ENCODE measurements at places on chromosomes 2 and 18. TPM values are rescaled to one million over a fixed set of nuclear protein-coding genes. Genes with fewer than 3 reads are reported as not detected.

DNA sequence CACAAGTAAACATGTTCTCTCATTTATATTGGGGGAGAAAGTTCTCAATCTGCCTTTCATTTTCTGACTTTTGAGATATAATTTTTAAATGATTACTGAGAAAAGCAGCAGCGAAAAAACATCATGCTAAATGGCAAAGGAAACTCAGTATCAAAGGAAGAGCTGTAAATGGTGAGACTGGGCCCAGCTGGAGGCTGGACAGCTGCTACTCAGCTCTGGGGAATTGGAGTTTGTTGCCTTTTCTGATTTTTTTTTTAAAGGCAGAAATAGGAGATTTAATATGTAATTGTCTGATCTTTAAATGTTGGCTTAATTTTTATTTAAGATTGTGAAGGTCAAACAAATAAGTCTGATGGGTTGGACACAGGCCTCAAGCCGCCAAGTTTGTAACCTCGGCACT is 137.1 kb upstream of the TACR1 start:
- H3K4me3 ChIP-seq = no peak overlapping the region
- H3K36me3 ChIP-seq = no peaks in the 10 kb centered on the region
- H3K27ac ChIP-seq = no peak overlapping the region
- no peaks in the 10 kb centered on the region for H3K4me1 ChIP-seq
- DNase-seq = no peak
- no peaks in the 10 kb centered on the region for H3K27me3 ChIP-seq

DNA sequence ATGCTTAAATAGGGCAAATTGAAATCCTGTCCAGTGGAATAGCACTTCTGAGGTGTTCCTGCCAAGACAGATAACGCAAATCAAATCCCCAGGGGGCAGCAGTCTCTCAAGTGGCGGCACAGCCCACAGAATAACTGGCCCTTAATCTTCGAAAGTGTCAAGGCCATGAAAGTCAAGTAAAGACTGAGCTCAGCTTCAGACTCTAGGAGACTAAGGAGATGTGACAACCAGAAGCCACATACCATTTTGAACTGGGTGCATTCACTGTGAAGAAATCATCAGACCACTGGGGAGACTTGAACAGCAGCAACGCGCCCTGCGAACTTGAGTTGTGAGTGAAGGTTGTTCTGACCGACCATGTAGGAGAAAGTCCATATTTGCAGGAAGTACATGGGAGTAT is 66.0 kb upstream of the ASAP2 start:
- no peak overlapping the region for H3K27ac ChIP-seq
- H3K27me3 ChIP-seq = no peaks in the 10 kb centered on the region
- no peaks in the 10 kb centered on the region for H3K36me3 ChIP-seq
- H3K4me1 ChIP-seq = no peaks in the 10 kb centered on the region

DNA sequence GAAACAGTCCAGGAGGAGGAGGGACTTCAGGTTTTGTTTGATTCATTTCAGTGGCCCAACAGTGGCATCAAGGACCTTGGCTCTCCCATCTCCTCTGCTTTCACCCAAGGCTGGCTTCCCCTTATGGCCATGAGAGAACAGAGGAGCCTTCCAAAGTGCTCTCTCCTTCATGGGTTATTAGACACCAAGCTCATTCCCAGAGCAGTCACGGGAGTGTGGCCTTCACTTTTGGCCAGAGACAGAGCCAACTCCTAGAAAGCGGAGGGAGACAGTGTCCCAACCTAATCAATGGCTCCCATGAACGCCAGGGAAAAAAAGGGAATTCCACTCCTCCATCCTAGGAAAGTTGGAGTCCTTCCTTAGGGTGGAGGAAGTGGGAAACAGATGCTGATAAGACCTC is 871 bp upstream of the DUSP28 start:
- peaks cover 32% of the 10 kb centered on the region for H3K4me1 ChIP-seq
- H3K4me3 ChIP-seq = no peak overlapping the region
- no peak for DNase-seq
- no peaks in the 10 kb centered on the region for H3K27me3 ChIP-seq
- no peak overlapping the region for H3K27ac ChIP-seq

DNA sequence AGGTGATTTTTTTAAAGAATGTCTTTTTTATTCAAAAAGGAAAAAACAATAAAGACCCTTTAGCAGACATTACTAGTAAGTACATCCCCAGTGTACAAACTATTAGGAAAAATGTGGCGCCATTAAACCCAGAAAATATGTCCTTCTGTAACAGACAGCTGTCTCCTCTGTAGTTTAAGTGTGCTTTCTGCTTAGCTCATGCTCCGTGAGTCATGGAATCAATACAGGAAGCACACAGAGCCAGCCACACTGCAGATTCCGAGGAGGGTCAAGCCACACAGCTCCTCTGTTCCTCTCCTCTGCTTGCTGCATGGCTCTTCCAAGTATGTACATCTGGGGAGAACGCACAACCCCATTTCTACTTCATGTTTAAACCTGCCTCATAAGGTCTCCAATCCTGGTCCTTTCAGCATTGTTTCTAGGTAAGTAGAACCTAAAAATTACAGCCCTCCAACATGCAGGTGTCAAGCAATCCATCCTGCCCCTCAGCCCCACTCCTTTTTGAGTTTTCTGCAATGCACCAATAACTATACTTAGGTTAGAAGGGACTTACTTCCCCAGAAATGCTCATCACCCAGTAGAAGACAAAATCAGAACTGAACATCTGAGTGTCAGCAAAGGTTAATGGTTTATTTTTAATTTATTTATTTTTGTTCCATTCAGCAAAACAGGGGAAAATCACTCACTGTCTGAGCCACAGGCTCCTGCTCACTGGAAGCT is 37.5 kb downstream of the ACVR1 start:
- peak overlapping the region; percentile 6 for H3K4me3 ChIP-seq
- peak; percentile 68 for DNase-seq
- no peaks in the 10 kb centered on the region for H3K27me3 ChIP-seq

DNA sequence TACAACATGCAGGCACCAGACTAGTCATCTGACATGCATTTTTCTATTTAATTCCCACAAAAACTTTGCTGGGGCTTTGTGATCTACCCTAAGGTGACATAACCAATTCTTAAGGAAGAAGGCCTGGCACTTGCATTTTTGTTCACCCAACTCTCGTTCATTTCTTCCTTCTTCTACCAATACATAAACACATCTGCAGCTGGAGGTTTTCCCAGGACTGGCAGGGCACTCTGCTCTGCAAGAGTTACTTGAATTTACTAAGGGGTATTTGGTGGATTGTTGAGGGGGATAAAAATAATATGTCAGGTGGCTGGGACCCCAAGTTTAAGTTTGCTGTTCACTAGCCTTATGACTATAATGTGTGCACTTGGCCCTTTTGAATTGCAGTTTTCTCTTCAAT is 111.4 kb upstream of the TRIB2 start:
- no peak for DNase-seq
- no peak overlapping the region for H3K27ac ChIP-seq
- H3K27me3 ChIP-seq = no peaks in the 10 kb centered on the region
- no peaks in the 10 kb centered on the region for H3K36me3 ChIP-seq

- H3K4me1 ChIP-seq = no peaks in the 10 kb centered on the region
- no peak overlapping the region for H3K4me3 ChIP-seq
- H3K36me3 ChIP-seq = no peaks in the 10 kb centered on the region
- no peaks in the 10 kb centered on the region for H3K27me3 ChIP-seq
- H3K27ac ChIP-seq = no peak overlapping the region
- no peak for DNase-seq
Measured at GRCh38 chr18:7855028-7855427, 287.9 kb downstream of the PTPRM start.

GRCh38 chr2:15561574-15562344 is 625 bp upstream of the NBAS start:
- H3K36me3 ChIP-seq = no peaks in the 10 kb centered on the region
- no peaks in the 10 kb centered on the region for H3K27me3 ChIP-seq
- H3K4me3 ChIP-seq = peak overlapping the region; percentile 42
- H3K27ac ChIP-seq = peak overlapping the region; percentile 59
- peaks cover 12% of the 10 kb centered on the region for H3K4me1 ChIP-seq

SPTBN1 gene
- total RNA-seq = 315 TPM

- H3K4me3 ChIP-seq = no peak overlapping the region
- DNase-seq = peak; percentile 38
- no peaks in the 10 kb centered on the region for H3K27me3 ChIP-seq
- no peaks in the 10 kb centered on the region for H3K4me1 ChIP-seq
- H3K36me3 ChIP-seq = no peaks in the 10 kb centered on the region
Measured at GRCh38 chr2:239946562-239946863, 78.6 kb downstream of the NDUFA10 start.

DNA sequence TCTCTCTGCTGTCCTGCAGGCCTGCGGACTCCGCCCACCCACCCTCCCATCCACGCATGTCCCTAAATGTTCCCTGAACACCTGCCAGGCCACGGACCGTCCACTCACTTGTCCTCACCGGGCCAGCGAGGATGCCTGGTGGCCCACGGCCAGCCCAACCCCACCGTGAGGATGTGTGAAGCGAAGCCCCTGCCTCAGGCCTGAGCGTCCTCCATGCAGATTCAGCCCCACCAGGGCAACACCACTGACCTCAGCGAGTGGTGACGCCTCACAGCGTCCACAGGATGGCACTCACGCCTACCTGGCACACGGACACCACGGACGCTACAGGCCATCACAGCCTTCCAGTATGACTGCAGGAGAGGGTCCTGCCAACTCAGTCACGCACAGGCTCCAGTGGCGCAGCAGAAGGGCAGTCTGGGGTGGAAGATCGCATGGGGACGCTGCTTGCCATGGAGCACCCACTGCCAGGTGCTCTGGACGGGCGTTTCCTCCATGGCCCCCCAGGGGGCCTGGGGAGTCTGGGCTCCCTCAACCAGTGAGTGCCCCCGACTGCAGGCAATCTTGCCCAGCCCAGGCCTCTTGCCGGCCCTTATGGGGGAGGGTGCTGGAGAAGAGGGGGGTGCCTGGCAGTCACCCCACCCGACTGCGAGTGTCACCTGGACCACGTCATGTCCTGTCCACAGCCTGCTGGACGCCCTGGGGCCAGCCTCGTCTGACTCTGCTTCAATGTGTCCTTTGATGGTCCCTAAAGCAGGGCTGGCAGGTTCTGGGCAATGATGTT is 25.4 kb downstream of the HDAC4 start:
- no peaks in the 10 kb centered on the region for H3K4me1 ChIP-seq
- H3K27ac ChIP-seq = no peak overlapping the region
- peak; percentile 19 for DNase-seq
- no peaks in the 10 kb centered on the region for H3K27me3 ChIP-seq
- H3K36me3 ChIP-seq = peaks cover 3% of the 10 kb centered on the region

DNA sequence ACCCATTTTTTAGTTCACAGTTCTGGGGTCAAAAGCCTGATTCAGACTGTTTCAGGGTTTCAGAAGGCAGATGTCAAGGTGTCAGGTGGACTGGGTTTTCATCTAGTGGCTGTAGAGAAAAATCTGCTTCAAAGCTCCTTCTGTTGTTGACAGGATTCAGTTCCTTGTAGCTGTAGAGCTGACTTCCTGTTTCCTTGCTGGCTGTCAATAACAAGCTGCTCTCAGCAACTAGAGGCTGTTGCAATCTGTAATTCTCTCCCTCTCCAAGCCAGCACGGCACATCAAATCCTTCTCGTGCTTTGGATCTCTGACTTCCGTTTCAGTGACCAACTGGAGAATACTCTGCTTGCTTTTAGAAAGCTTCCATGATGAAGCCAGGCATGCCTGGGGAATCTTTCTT is 179.4 kb downstream of the DOK6 start:
- no peaks in the 10 kb centered on the region for H3K36me3 ChIP-seq
- H3K27me3 ChIP-seq = no peaks in the 10 kb centered on the region
- DNase-seq = no peak

CRYGC gene
- not detected for total RNA-seq

GRCh38 chr2:135685361-135685760 is 56.3 kb upstream of the UBXN4 start:
- H3K27ac ChIP-seq = no peak overlapping the region
- DNase-seq = no peak
- H3K4me1 ChIP-seq = no peaks in the 10 kb centered on the region
- no peaks in the 10 kb centered on the region for H3K27me3 ChIP-seq
- no peak overlapping the region for H3K4me3 ChIP-seq

- peaks cover 32% of the 10 kb centered on the region for H3K36me3 ChIP-seq
- peak; percentile 51 for DNase-seq
- H3K27ac ChIP-seq = no peak overlapping the region
- H3K4me1 ChIP-seq = no peaks in the 10 kb centered on the region
- no peak overlapping the region for H3K4me3 ChIP-seq
- H3K27me3 ChIP-seq = no peaks in the 10 kb centered on the region
Measured at GRCh38 chr2:241049739-241050623, 51.6 kb downstream of the SNED1 start.

DNA sequence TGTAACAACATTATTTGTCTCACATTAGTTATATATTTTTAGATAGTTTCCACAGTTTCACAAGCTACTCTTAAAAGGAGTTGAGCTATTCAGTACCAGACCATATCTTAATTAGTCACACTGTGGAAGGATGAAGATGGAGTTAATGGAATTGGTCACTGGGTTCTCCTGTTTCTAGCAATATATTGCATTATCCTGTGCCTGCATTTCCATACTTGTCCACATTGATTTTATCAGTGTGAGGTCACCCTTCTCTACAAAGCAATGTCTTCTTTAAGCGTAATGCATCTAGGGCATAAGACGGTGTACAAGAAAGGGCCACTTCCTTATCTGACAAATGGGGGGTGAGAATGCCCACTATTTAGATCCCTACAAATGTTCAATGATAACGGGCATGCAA is 216.8 kb upstream of the TANK start:
- no peaks in the 10 kb centered on the region for H3K36me3 ChIP-seq
- H3K27me3 ChIP-seq = no peaks in the 10 kb centered on the region
- no peak for DNase-seq
- no peaks in the 10 kb centered on the region for H3K4me1 ChIP-seq
- no peak overlapping the region for H3K4me3 ChIP-seq

DNA sequence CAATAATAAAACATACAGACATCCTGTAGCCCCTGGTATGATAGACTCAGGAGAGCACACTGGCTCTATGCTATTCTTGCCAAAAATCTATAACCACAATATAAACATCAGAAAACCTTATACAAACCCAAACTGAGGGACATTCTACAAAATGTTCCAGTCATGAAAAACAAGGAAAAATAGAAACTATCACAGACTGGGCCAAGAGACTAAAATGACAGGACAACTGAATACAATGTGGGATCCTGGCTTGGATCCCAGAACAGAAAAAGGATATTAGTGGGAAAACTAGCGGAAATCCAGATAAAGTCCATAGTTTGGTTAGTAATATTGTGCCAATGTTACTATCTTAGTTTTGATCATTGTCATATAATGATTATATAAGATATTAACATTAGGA is 29.6 kb upstream of the EPAS1 start:
- H3K4me3 ChIP-seq = no peak overlapping the region
- no peak overlapping the region for H3K27ac ChIP-seq
- no peaks in the 10 kb centered on the region for H3K36me3 ChIP-seq
- no peaks in the 10 kb centered on the region for H3K27me3 ChIP-seq

DNA sequence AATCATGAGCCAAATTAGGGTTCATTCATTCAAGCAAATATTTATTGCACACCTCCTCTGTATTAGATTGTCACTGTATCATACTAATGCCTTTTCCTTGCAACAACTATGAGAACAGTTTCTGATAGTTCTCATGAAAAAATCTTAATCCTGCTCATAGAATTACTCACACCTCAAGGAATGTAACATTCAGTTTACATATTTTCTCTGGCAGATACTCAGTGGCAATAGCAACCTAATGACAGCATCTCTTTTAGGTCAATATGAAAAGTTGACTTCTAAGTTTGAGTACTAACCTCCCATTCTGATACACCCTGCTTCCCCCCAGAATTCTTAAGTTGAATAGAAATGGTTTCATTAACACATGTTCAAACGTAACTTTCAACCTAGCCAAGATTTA is 132.0 kb downstream of the VWC2L start:
- no peak overlapping the region for H3K27ac ChIP-seq
- H3K36me3 ChIP-seq = no peaks in the 10 kb centered on the region
- H3K4me1 ChIP-seq = no peaks in the 10 kb centered on the region
- H3K4me3 ChIP-seq = no peak overlapping the region
- no peak for DNase-seq
